ENCODE measurements at places on chromosomes 1 and 21.
A peak's percentile ranks its signal among the peaks of the same experiment; 100 is the strongest.

DNA sequence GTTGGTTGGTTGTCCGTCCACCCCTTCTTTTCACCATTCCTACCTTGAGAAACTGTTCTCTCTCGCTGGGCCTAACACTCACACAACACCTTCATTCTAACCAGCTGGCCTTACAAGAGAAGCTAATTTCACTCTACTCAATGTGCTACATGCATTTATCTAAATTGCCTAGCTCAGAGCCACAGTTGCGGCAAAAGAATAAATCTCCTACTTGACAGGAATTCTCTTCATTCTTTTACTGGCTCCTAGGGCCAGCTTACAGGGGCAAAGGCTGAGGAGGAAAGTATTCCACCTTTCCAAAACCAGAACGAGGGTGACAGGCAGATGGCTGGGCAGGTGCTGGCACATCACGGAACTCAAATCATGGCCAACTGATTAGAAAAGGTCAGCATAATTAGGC lies 6.5 kb downstream of the F3 start:
- no peak for DNase-seq

- DNase-seq, result no peak
These were observed 1.0 kb upstream of the SYNJ1 start for GRCh38 chr21:32728848-32729247.

- DNase-seq, result no peak
These were observed 8.8 kb downstream of the NCMAP start for GRCh38 chr1:24564695-24565094.

DNA sequence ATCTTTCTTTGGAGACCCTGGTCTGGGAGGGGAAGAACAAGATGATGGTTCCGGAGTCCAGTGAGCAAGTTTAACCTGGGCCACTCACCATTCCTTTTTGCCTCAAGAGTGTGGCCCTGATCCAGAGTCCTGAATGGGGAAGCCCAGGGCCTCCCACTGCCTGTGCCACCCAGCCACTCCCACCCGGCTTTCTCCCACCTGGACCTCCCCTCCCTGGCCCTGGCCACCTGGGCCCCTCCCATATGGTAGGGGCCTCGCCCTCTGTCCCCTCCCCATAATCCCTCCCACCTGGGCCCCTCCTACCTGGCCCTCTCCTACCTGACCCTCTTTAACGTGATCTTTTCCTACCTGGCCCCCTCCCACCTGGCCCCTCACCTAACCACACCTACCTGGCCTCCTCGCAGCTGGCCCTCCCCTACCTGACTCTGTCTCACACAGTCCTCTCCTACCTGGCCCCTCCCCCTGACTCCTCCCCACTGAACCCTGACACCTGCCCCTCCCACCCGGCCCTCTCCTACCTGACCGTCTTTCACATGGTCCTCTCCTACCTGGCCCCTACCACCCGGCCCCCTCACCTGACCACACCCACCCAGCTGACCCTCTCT lies 220.7 kb upstream of the VAMP3 start:
- DNase-seq, result no peak

DNA sequence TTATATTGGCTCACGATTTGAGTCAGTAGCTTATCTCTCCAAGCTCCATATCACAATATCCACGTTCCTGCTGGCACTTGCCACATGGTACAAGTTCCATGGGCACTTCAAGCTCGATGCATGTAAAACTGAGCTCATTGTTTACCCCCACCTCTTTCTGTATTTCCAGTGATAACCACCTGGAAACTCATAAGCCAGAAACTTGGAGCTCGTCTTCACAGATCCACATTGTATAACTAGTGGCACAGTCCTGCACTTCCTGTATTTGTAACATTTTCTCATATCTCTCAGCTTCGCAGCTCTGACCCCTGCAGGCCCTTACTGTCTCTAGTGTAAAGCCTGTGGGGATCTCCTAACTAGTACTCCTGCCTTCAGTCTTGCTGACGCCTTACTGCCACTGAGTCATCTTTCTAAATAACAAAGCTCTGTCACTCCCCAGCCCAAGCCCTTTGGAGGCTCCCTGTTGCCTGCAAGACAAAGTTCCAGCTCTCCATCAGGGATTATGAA lies 6.5 kb upstream of the C2CD4D start:
- DNase-seq, result peak; percentile 18

DNA sequence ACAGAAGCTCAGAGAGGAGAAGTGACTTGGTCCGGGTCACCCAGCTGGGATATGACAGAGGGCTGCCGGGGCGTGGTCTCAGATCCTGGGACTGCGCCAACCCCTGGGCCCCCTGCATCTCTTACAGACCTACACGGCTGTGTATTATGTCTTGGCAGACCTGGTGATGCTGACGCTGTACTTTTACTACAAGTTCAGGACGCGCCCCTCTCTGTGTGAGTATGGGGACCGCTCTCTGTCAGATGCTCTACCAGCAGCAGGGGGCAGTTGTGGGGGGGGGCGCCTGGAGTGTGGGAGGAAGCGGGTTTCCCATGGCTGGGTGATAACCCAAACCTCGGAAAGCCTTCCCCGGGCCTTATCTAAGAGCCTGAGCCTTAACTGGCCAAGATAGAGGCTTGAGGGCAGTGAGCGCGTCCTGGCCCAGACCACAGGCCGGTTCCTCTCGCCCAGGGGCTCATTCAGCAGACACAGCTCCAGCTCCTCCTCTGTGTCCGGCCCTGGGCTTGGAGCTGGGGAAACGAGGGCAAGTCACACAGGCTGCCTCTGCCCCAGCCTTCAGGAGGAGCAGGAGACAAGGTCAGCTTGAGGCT lies 13.3 kb downstream of the SLC66A1 start:
- no peak for DNase-seq

- DNase-seq, result no peak
These were observed 3.9 kb upstream of the IFNLR1 start for GRCh38 chr1:24190983-24191461.

GRCh38 chr1:70499695-70500094 lies 88.6 kb downstream of the CTH start:
- no peak for DNase-seq

DNA sequence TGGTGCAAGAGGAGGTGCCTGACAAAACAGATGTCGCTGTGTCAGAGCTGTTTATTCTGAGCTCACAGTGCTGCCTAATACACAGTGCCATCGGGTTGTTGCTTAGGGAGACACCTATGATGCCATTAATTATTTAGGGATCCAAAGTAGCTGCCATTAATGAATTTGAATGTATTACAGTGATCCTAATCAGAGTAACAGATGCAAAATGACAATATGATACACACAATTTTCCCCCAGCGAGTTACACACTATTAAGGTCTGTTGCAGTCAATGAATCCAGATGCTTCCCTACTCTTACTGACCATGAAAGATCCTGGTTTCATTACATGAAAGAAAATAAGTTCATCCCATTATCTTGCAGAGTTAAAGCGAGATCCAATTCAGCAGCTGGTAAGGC lies 91.3 kb downstream of the RWDD3 start:
- DNase-seq, result no peak

- no peak for DNase-seq
These were observed 674 bp upstream of the HES5 start for GRCh38 chr1:2530513-2531361.

All from D341Med (cell line).